ENCODE measurements at places on chromosomes 2 and 18.

DNA sequence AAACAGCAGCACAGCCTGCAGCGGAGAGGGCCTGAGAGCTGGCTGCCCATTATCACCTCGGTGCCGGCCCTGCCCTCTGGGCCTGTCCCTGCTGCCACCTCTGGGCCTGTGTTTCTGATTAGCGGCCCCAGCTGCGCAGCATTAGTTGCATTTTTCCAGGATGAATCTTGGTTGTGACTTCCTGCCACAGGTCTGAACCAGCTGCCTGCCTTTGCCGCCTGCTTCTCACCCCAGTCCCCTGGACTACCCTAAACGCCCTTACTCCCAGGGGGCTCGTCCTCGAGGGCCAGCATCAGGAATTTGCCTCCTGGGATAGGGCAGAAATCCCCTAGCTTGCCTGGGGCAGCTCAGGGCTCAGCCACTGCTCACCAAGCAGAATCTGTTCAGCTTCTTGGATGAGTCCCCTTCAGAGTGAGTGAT, 342.8 kb downstream of the DYSF start:
- DNase-seq = no peak

- peak; percentile 55 for DNase-seq
Measured at GRCh38 chr2:42128721-42129486, 40.2 kb upstream of the EML4 start.

DNA sequence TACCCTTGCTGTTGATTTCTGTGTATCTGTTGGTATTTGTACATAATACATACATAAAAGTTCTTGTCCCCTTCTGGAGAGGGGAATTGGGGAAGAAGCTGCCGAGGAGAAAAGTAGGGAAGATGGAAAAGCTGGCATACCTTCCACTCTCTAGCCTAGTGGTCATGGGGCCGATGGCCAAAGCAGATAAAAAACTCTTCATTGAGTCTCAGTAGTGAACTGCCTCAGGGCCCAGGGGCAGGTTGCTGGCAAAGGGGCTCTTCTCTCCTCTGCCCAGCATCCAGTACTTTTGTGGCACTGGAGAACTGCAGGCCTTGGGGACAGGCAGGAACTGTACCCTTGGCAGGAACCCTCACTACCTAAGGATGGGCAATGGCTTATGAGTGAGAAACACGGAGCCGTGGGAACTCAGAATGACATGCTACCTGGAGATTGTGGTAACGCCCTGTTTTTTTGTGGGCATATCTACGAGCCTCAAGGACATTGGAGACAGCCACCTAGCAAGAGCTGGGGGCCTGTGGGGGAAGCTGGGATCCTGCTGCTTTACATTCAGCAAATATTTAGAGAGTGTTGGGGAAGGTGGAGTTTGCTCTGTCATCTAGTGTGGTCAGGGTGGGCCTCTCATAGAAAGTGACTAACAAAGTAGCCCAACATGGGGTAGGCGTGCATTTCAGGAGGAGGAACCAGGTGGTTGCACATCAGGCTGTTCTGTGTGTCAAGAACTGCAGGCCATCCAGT, 22.6 kb upstream of the ITGB6 start:
- no peak for DNase-seq

DNA sequence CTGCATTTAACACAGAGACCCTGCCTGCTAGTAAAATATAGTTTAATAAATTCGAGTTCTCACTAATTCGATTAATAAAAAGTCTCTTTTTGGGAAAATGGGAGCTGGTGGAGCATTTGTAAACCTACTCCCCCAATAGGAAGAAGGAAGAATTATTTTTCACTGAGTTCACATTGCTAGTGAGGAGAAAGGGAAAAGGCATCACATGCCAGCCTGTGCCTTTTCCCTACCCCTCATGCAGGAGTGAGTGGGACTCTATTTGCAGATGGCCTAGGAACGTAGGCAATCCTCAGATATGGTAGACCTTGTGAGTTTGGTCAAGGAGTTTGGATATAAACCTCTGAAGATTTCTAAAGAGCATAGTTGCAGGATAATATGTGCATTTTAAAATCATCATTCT, 218.4 kb upstream of the TRIB2 start:
- no peak for DNase-seq

- DNase-seq = no peak
Measured at GRCh38 chr18:62330650-62331049, 5.5 kb downstream of the TNFRSF11A start.

GRCh38 chr2:9703085-9703678, 72.4 kb upstream of the YWHAQ start:
- no peak for DNase-seq

GRCh38 chr2:147255812-147256211, 589.0 kb upstream of the ACVR2A start:
- no peak for DNase-seq

DNA sequence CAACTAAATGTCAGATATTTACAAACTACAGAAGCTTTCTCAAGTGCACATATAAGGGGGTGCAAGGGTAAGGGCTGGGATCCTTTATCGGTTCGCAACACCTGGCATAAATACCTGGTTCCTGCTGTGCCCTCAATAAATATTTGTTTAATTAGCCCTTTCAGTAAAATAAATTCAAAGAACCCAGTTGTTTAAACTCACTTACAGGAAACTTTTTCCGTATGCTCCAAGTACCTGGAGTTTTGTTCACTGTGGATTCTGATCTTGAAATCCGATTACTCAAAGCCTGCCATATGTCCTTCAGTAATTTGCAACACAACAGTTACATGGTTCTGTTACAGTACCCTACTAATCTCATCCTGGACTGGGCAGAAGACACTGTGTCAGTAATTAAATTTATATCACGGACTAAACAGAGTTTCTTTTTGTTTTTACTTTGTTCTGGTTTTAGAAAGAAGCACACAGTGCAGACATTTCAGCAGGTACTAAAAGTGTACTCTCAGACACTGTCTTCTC, 36.9 kb downstream of the TBC1D8 start:
- DNase-seq = no peak

GRCh38 chr18:24479371-24479770, 18.9 kb downstream of the HRH4 start:
- DNase-seq = no peak

DNA sequence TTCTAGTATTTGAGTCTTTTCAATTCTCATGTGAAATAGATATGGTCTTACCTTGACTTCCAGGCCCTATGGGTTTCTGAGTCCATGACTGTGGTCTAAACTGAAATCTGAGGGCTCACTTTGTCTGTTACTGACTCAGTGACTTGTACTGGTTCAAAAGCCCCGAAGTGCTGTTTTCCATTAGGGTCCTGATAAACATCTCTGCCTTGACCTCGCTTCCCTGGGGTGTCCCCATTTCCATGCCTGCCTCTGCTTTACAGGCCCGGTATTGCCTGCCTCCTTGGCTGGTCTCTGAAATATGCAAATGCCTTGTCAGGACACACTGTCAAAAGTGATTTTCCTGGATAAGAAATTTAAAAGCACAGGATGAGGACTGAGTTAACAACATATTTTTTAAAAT, 538.8 kb downstream of the SOCS6 start:
- DNase-seq = no peak

GRCh38 chr18:37334631-37335408, 230.8 kb downstream of the CELF4 start:
- no peak for DNase-seq

- no peak for DNase-seq
Measured at GRCh38 chr2:99982744-99983143, 159.6 kb downstream of the AFF3 start.

- DNase-seq = no peak
Measured at GRCh38 chr2:107313316-107313715, 427.3 kb upstream of the ST6GAL2 start.

- DNase-seq = no peak
Measured at GRCh38 chr2:108128249-108128648, 111.5 kb upstream of the SULT1C3 start.

- DNase-seq = no peak
Measured at GRCh38 chr2:10190737-10191532, 68.4 kb downstream of the RRM2 start.

GRCh38 chr2:29033172-29033571, 41.2 kb downstream of the PCARE start:
- DNase-seq = no peak

DNA sequence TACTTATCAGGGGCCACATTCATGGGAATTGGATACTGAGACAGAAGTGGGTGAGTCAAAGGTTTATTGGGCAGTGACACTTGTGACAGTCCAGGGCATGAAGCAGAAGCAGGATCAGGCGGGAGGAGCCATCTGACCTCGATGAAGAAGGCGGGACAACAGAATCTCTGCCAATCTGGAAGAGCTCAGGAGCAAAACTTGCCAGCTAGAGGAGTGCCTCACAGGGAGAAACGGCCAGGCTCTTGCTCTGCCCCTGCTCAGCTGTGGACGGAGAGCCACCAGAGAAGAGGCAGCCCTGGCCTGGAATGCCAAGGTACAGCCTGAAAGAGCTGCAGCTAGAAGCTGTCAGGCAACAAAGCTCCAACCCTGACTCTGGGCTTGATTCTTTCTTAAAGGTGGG, 16.9 kb downstream of the DAW1 start:
- DNase-seq = no peak

- DNase-seq = peak; percentile 44
Measured at GRCh38 chr2:127591221-127591923, 54.6 kb upstream of the GPR17 start.

GRCh38 chr2:1569879-1570450, 156.7 kb downstream of the TPO start:
- no peak for DNase-seq

GRCh38 chr2:38690499-38691420, 24.8 kb downstream of the GALM start:
- DNase-seq = peak; percentile 60

DNA sequence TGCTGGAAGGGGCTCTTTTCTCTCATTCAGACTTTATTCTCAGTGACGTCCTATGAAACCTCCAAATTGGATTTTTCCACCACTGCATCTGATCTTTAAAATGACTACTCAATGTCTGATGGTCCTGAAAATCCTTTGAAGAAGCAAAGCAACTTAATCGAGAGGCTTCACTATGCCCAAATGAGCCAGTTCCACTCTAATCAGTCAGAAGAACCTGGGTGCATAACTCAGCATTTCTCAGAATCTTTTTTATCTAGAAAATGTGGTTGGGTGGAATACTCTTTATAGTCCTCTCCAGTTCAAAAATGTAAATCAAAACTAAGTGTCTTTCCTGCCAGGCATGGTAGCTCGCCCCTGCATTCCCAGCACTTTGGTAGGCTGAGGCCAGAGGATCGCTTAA, 60.7 kb downstream of the PRELID3A start:
- no peak for DNase-seq

- no peak for DNase-seq
Measured at GRCh38 chr2:187055463-187055862, 206.5 kb upstream of the ZSWIM2 start.

DNA sequence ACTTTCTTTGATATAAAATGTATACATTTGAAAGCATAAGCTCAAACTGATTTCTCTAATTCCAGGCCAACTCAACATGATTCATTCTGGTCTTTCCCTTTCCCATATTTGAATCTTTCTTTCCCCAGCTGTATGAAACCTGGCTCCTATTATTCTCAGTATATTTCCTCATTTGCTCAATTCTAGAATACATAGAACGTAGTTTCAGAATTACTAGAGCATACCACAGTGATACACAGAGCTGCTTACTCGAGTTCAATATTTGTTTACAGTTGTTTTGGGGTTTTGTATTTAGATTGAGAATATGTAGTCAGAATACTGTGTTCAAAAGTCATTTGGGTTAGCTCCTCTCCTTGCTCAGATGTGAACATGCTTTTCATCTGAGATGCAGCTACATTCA, 43.0 kb downstream of the TNFRSF11A start:
- no peak for DNase-seq

DNA sequence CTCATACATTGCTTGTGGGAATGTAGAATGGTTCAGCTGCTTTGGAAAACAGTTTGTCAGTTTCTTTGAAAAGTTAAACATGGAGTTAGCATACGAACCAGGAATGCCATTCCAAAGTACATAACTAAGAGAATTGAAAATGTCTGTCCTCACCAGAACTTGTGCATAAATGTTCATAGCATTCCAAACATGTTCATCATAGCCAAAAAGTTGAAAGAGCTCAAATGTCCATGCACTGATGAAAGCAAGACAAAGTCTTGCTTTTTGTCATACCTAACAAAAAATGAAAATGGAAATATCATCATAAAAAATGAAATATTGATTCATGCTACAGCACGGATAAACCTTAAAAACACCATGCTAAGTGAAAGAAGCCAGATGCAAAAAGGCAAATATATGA, 408.8 kb upstream of the UBE2E3 start:
- DNase-seq = no peak

GRCh38 chr2:181575024-181575649, 81.8 kb downstream of the CERKL start:
- no peak for DNase-seq

- no peak for DNase-seq
Measured at GRCh38 chr2:124480958-124481357, 455.9 kb downstream of the CNTNAP5 start.

GRCh38 chr2:182642328-182642727, 73.7 kb upstream of the DNAJC10 start:
- DNase-seq = no peak

DNA sequence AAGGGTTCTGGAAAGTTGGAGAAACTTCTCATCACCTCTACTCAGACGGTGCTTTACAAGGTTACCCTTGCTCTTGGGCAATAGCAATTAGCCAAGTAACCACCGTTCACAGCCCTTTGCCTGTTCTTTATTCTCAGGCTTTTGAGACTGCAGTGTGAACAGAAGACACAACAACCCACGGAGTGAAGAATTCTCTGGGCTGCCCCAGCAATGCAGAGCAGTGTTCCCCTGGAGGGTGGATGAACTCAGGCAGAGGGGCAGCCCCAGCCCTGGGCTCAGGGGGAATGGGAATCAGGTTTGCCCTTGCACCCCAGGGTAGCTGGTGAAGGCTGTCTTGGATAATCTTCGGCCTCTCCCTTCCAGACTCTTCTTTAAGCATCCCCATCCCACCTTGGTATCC, 69.1 kb downstream of the MCFD2 start:
- DNase-seq = no peak

GRCh38 chr2:152099367-152100050, 665 bp upstream of the CACNB4 start:
- DNase-seq = peak; percentile 37

DNA sequence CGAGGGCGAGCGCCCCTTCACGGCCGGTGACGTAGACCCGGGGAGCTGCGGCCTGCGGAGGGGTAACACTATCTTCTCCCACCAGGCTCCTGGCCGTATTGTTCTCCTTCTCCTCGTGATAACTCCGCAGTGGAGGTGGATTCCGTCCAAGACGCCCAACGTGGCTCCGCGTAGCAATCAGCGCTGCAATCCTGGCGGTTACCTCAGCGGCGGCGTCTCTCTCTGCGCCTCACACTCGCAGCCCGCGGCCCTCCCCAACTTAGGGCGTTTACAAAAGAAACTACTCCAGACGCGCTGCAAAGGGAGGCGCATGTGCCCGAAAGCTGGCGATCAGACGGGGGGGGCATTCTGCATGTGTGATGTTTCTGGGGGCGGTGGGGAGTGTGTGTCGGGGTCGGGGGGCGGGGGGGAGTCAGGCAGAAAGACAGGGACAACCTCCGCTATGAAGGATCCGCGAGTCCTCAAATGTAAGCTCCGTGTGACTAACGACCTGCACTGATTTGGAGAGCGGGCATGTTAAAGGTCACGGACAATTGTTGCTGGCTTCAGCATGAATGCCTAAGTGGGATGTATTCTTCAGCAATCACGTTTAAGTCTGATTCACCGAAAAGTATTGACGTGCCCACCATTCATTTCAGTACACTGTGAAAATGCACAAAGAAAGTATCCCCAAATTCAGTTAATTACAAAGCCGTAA, 1.3 kb upstream of the ZNF516 start:
- no peak for DNase-seq

GRCh38 chr2:26696351-26696816, 3.9 kb downstream of the KCNK3 start:
- no peak for DNase-seq

- no peak for DNase-seq
Measured at GRCh38 chr2:160401895-160402294, 91.7 kb downstream of the RBMS1 start.

Data from prostate gland (tissue), 2 donors.